ENCODE measurements at places on chromosomes 5 and 9. TPM values are rescaled to one million over a fixed set of nuclear protein-coding genes. Genes with fewer than 3 reads are reported as not detected.

The ANKRD31 gene
- total RNA-seq: 0.73 TPM

The SH3PXD2B gene
- 0.38 TPM for total RNA-seq

The ZCCHC9 gene
- total RNA-seq: 25.2 TPM

DNA sequence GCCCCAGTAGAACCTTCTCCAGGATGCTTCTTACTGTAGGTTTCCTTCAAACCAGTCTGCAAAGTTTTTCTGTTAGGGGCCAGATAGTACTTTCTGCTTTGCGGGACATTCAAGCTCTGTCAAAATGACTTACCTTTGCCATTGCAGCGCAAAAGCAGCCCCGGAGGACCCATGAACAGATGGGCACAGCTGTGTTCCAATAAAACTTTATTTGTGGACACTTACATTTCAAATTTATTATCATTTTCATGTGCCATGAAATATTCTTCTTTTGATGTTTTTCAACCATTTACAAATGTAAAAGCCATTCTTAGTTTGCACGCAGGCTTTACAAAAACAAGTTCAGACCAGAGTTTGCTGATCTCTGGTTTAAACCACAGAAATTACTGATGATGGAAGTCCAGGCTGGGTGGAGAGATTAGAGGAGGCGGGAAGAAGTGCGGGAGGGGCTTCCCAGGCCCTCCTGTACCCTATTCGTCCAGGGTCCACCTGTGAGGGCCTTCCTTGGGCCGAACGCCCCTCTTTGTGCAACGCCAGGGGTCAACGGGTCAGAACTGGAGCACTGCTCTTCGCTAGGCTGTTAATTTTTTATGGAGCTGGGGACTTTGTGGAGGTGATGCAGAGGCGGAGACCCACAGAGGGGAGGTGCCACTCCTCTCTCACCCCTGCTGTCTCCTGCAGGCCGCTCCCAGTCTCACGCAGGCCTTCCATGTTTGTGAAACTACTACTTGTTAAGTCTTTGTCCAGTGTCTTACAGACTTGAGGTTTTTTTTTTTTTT lies 7.6 kb upstream of the ASS1 start:
- H3K4me3 ChIP-seq: no peak overlapping the region
- H3K4me1 ChIP-seq: no peaks in the 10 kb centered on the region
- H3K27me3 ChIP-seq: no peaks in the 10 kb centered on the region
- no peak for DNase-seq

- no peak for DNase-seq
- H3K36me3 ChIP-seq: no peaks in the 10 kb centered on the region
- H3K4me3 ChIP-seq: no peak overlapping the region
- H3K27me3 ChIP-seq: no peaks in the 10 kb centered on the region
- H3K27ac ChIP-seq: no peak overlapping the region
These were observed 14.2 kb downstream of the AP3B1 start for GRCh38 chr5:78280261-78280660.

GRCh38 chr5:1792842-1793266 lies 6.8 kb downstream of the MRPL36 start:
- H3K27me3 ChIP-seq: no peaks in the 10 kb centered on the region
- H3K4me1 ChIP-seq: peaks cover 56% of the 10 kb centered on the region
- H3K36me3 ChIP-seq: peaks cover 4% of the 10 kb centered on the region
- peak overlapping the region; percentile 34 for H3K4me3 ChIP-seq
- peak overlapping the region; percentile 60 for H3K27ac ChIP-seq

- H3K36me3 ChIP-seq: no peaks in the 10 kb centered on the region
- H3K4me3 ChIP-seq: no peak overlapping the region
- H3K4me1 ChIP-seq: no peaks in the 10 kb centered on the region
- H3K27ac ChIP-seq: no peak overlapping the region
- no peaks in the 10 kb centered on the region for H3K27me3 ChIP-seq
These were observed 79.6 kb downstream of the PHAX start for GRCh38 chr5:126680191-126680817.

GRCh38 chr5:147454996-147455677 lies 54.7 kb downstream of the DPYSL3 start:
- H3K36me3 ChIP-seq: no peaks in the 10 kb centered on the region
- no peak overlapping the region for H3K4me3 ChIP-seq
- no peak for DNase-seq
- H3K27ac ChIP-seq: no peak overlapping the region
